Stimulated activated CD4-positive, alpha-beta T cell treated with anti-CD3 and anti-CD28 coated beads, Interleukin-12 subunit alpha, Interleukin-12 subunit beta, amount 100 ng/mL, for 48 hours (primary cell): ENCODE measurements at places on chromosomes 5 and 9.

DNA sequence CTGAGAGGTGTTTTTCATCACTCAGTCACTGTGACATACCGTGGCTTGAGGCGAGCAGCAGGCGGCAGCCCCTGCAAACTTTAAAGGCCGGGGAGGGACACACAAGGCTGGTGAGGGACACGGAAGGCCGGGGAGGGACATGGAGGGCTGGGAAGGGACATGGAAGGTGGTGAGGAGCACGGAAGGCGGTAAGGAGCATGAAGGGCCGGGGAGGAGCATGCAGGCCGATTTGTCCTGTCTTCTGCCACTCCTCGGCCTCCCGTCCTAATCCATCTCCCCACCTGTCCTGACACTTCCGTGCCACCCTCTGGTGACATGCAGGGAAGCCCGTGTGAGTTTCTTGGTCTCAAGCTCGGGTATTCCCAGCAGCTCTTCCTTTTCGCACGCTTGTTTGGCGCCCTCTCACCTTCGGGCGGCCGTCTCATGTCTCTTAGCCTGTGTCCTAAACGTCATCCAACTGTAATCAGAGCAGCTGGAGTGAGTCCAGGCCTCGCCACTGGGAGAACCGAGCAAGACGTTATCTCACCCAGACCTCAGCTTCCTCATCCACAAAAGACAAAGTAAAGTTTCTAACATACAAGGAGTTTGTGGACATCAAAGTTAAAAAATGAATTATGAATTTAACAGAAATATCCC, 126.5 kb downstream of the MRPL36 start:
- no peak for DNase-seq

- no peak for DNase-seq
Measured at GRCh38 chr9:89139455-89139854, 39.2 kb downstream of the SHC3 start.

GRCh38 chr9:127714951-127715469, 453 bp downstream of the PTRH1 start:
- no peak for DNase-seq

DNA sequence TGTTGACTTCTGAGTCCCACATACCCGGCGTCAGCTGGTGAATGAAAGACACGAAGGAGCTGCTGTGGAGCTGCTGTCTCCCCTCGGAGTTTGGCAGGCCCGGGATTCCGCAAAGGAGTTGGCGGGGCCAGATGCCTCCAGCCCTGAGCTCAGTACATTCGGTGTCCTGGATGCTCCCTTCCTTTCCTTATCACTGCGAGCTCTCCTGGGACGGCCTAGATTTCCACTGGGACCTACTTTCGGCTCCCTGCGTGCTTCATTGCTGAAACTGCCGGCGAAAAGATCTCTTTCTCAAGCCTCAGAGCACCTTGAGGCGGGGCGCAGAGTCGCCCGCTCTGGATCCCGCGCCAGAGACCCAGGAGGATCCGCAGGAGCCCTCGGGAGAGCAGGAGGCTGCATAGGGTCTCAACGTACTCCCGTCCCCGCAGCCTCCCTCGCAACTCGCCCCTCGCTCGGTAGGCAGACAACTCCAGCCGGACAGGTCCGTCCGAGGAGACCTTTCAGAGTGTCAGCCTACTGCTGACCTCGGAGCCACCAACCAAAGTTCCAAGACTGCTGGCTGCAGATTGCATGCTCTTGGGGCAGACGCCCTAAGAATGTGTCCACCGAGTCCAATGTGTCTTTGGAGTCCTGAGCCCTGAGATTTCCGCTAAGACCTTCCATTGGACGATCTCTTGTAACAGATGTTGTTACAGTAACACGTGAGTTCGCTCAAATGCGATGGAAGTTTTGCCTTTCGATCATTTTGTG, 6.1 kb downstream of the ANXA2R start:
- no peak for DNase-seq

DNA sequence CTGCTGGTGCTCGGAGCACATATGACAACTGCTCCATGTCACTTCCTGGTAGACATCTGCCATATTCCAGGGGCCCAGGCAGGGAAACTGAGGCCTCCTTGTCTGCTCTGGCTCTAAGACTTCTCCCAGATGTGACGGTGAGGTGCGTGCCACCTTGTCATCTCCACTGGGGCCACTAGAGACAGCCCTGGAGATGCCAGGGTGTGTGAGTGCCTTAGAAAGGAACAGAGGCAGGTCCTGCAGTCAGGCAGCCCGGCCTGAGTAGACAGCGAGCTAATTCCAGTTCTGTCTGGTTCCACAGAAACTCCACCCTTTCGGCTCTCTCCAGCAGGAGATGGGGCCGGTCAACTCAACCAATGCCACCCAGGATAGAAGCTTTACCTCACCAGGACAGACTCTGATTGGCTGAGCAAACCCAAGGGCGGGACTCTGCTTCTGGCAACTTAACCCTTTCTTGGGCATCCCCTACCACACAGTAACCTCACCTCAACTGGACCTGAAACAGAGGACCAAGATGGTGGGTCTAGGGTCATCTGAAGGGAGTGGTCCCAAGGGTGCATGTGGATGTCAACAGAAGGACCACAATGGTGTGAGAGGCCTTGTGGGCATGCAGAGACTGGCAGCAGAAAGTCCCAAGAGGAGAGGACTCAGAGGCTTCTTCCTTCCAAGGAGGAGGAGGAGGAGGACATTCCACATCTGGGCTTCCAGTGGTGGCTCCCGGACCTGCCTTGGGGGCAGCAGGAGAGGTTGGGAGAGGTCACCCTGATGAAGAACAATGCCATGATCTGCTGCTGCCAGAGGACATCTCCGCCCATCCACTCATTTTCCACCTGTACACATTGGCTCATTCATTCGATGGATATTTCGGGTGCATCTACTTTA, 77.7 kb downstream of the RGS3 start:
- no peak for DNase-seq

DNA sequence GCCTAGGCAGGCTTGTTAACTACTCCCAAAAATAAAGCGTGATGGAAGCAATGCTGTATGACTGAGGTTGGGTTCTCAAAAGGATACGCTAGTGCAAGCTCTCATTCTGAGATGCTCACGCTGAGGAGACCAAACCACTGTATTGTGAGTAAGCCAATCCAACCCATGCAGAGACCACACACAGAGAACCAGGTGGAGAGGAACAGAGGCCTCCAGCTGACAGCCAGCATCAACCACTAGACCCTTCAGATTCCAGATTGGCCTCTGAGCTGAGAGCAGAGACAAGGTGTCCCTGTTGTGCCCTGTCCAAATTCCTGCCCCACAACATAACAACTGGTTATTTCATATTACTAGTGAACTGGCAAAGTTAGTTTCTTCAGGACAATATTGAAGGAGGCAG, 4.5 kb downstream of the TSTD2 start:
- no peak for DNase-seq

GRCh38 chr9:127746959-127747569, 12.0 kb upstream of the TOR2A start:
- DNase-seq = no peak

- DNase-seq = no peak
Measured at GRCh38 chr5:173454361-173454735, 126.1 kb upstream of the STC2 start.

GRCh38 chr5:151459680-151460324, 12.4 kb downstream of the SLC36A1 start:
- no peak for DNase-seq

GRCh38 chr5:134526483-134527155, 1.1 kb downstream of the JADE2 start:
- DNase-seq = peak; percentile 80

- DNase-seq = no peak
Measured at GRCh38 chr5:41403846-41404245, 106.6 kb downstream of the PLCXD3 start.

DNA sequence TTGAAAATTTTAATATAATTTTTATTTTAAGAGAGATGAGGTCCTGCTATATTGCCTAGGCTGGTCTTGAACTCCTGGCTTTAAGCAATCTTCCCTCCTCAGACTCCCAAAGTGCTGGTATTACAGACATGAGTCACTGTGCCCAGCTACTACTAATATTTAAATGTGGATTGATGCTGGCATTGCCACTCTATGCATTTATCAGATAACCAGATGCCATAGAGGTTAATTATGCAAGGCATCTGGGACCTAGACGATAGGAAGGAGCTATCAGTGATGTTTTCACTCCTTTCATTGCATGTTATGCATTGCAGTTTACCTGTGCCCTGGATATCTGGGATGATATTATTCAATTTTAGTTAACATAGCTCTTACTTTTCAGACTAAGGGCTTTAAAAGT, 127.0 kb downstream of the RPS23 start:
- DNase-seq = no peak

DNA sequence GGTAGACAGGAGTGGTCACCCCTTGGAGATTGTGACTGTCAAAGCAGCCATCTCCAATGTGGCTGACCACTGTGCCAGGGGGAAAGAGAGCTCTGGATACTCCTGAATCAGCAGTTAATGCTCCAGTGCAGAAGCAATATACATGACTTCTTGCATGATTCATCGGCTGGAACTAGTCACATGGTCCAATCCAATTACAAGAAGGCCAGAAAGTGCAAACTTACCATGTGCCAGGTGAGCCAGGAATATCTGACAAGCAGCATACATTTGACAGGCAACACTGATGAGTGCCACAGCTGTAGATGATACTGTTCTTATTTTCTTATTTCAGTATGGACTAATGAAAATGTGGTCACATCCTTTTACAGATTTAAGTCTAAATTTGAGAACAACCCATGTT, 440.0 kb upstream of the MPDZ start:
- DNase-seq = no peak

- DNase-seq = no peak
Measured at GRCh38 chr5:78591138-78591612, 57.4 kb downstream of the LHFPL2 start.

GRCh38 chr9:27422279-27422834, 101.7 kb upstream of the IFNK start:
- DNase-seq = no peak
